ENCODE measurements at places on chromosomes 11 and 22. TPM values are rescaled to one million over a fixed set of nuclear protein-coding genes. Genes with fewer than 3 reads are reported as not detected.

GRCh38 chr11:113440816-113441215 is 34.4 kb downstream of the DRD2 start:
- no peak for DNase-seq

DNA sequence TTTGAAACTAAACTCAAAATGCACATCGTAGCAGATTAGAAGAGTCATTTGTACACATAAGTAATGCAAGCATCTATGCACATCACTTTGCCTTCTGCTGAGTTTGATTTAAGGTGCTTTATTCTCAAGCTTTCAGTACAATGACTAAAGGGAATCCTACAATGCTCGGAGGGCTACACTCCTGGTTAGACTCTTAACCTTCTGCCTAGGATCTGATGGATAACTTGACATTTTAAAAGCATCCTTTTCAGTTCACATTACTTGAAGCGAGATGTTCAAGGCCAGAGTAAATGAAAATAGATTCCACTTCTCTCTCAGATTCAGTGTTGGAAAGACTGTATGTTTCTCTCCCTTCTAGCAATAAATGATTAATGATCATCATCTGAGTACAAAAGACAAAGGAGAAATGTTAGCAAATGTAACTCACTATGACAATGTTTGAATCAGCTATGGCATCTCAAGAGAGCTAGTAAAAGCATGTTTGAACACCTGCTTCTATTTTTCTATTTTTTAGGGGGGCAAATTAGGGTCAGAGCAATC is 259.2 kb upstream of the ANO3 start:
- no peak for DNase-seq

DNA sequence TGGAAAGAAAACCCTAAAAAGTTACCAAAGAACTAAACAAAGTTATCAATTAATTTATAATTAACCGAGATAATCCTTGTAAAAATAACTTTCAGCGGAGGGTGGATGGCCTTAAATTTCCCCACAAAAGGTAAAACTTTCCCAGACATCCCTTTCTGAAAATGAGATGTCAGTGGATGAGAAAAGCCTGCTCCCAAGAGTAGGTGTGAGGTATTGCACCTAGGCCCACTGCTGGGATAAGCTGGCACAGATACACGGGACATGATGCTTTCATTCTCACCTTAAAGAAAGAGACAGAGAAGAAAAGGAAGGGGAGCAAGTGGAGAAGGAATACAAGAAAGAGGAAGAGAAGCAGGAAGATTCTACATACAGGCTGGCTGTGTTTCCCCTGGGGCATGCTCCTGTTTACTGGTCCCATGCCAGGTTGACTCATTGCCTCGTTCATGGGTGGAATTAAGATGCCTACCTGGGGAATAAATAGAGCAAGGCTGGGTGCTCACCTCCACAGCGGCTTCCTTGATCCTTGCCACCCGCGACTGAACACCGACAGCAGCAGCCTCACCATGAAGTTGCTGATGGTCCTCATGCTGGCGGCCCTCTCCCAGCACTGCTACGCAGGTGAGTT is at the start of gene SCGB2A2:
Gene SCGB2A2 (plus strand): TSS at position 505 of the 625 bp plus-strand sequence. CDS start 59 bp downstream, at position 564.
- DNase-seq, result no peak

GRCh38 chr11:6703247-6704063 is 20.3 kb upstream of the MRPL17 start:
- peak; percentile 61 for DNase-seq

DNA sequence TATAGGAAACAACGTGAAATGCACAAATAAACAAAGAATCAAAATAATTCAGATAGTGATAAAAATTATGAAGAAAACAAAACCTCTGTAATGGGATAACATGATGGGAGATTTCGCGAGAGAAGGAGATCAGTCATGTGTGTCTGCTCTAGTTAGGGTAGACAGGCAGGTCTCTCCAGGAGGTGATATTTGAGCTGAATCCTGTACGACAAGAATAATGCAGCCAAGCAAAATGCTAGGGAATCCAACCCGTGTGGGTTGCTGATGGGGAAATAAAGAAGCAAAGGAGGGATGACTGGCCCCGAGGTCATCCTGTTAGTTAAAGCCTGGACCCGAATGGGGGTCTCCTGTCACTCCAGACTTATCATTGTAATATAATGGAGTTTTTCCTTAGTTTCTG is 16.0 kb downstream of the MAML2 start:
- no peak for DNase-seq

DNA sequence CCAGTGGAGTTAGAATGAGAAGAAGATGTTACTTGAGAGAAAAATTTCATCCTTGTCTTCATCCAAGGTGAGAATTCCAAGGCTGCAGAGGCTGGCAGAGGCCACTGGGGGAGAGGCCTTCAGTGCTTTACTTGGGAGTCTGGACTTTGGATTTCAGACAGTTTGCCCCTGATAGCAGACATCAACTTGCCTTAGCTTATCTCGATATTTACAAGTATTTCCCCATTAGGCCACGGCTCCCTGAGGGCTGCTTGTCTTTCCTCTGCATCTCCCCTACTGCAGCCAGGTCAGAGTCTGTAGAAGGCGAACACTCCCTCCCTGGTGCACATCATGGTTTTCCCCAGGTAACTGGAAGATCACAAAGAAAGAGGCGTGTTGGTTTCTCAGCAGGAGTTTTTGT is 29.9 kb upstream of the BSX start:
- no peak for DNase-seq

GRCh38 chr11:94243571-94244515 is 60.5 kb upstream of the IZUMO1R start:
- no peak for DNase-seq

DNA sequence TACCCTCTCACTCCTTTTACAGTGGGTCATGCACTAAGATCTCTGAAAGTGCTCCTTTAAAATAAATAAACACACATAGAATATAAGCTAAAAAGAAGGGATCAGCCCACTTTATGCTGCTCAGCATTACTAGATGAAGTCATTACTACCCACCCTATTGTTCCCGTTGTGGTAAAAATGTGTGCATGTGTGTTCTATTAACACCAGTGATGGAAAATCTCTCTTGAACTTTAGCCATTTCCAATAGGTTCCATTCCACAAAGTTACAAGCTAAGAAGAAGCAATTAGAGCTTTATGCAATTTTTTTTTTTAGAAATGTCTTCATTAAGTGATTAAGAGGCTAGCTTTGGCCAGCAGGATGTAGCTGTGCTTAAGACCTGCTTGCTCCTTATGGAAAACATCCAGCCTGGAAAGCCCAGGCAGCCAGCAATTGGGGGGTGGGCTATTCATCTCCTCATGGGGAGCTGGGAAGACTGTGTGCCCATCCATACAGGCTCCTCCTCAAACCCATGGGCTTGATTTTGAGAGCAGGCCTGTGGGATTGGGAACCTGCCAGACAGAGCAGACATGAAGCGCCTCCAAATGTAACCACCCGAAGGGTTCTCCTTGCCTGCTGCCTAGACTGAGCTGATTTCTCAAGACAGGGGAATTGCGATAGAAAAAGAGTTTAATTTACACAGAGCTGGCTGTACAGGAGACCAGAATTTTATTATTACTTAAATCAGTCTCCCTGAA is 92.9 kb upstream of the PARVA start:
- no peak for DNase-seq

DNA sequence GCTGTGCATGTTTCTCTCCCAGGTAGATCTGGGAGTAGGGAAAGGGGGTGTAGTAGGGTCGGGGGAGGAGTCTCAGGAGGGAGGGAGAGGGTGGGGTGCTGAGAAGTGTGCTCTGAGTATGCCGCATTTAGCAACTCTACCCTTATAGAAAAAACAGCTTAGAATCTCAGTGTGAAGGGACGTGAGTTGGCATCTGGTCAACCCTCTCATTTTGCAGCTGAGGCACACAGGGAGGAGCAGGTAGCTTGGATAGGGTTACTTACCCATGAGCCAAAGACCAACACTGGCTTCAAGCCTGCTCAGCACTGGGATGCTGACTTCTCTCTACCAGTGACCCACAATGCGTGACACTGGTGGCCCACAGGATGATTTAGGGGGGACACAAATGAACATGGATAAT is 95.9 kb downstream of the FBXO7 start:
- no peak for DNase-seq

- peak; percentile 6 for DNase-seq
Measured at GRCh38 chr22:19693581-19693980, 20.7 kb upstream of the SEPTIN5 start.

DNA sequence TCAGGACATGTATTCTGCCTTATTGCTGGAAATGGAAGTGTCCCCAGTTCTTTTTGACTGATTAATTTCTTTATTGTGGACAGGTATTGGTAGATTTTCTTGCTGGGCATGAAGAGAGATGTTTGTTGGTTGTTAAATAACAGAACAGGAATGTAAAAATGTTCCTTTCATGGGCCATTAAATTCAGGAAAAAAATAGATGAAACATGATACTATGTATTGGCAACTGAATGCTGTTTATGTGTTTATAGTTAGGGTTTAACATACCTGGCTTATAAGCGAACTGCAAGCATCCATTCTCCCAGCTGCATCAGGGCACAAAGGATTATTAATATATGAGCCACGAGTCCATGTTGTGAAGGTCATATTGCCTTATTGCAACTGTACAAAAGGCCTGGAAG is 368.5 kb downstream of the NELL1 start:
- no peak for DNase-seq

- no peak for DNase-seq
Measured at GRCh38 chr11:45820211-45820857, 15.4 kb downstream of the SLC35C1 start.

- no peak for DNase-seq
Measured at GRCh38 chr11:110338684-110339083, 42.3 kb upstream of the RDX start.

- DNase-seq, result no peak
Measured at GRCh38 chr11:9269492-9270013, 4.4 kb upstream of the DENND5A start.

DNA sequence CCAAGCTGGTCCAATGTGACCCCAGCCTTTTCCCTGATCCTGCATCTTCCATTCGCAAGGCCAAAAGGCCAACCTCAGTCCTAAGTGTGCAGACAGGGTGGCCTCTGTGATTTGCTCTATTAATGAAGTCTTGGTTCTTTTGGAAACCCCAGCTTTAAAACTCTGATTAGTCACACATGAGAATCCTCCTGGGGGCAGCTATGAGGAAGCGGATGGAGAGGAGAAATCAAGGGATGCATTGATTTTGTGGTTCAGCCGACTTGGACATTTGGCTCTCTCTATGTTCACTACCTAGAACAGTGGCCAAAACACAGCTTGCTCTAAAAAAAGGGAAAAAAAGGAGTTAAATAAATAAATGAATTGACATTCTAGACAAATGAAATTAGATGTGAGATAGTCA is 98.6 kb upstream of the USP47 start:
- DNase-seq, result no peak

- no peak for DNase-seq
Measured at GRCh38 chr11:16805938-16806337, 67.5 kb downstream of the C11orf58 start.

GRCh38 chr11:93622043-93622442 is 39.4 kb upstream of the CEP295 start:
- no peak for DNase-seq

DNA sequence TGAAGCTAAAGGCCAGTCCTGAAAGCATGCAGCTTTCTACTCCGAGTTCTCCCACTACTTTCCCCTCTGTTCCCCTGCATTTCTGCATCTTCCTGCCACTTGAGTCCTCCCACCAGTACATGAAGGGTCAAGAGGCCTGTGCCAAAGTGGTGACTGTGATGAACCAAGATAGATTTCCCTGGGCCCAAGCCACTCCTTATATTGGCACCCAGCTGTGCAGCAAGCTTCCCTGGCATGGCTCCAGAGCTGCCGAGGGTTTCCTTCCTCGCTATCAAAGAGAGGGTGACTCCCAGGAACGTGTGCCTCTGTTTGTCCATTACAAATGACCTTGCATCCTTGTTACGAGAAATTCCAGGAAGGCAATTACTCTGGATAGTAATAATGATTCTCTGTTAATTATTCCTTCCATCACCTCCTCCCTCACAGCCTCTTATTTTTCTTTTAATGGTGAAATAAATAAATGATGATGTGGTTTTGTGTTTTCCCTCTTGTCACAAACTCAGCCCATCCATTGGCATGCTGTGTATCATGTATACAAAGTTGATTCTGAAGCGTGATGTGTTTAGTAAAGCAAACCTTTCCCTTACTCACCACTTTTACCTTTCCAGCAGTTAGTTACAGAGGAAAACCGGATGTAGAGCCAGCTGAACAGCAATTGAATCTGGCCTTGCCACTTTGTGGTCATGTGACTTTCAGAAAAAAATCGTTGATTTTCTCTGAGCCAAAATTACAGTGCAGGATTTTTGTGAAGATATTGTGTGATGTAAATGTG is 8.3 kb downstream of the SRSF8 start:
- peak; percentile 76 for DNase-seq

DNA sequence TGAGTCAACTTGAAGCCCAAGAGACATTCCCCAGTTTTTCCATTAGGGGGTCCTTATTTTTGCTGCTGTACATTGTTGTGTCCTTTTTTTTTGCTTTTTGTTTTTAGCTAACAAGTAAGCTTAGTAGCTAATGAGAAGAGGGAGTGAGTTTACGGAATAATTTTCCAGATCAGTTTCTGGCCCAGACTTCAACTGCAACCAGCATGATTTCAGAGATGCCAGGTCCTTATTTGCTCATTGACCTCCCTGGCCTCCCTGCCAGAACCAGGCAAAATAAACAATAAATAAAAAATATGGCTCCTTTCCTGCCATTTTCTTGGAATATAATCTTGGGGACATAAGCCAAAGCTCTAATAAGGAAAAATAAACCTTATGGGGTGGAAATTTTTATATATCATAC is 185.9 kb downstream of the FAT3 start:
- no peak for DNase-seq

- no peak for DNase-seq
Measured at GRCh38 chr11:81422402-81422801, 1311.3 kb downstream of the FAM181B start.

DNA sequence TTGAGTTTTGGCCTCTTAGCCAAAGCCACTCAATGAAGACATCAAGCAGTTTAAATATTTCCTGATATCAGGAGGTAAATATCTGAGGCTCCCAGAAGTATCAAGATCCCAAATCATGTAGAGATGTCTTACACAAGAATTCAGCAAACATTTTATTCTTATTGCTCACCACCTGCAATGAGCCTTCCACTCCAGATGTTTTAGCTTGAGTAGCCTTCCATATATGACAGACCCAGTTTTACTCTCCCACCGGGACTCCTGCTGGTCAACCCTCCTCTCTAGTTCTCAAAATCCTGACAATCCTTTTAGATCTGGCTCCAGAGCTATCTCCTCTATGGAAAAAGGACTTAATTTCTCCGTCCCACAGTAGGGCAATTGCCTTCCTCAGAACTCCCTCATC is 404.4 kb downstream of the KCNA4 start:
- no peak for DNase-seq

OR4A47 gene
- not detected for total RNA-seq

NDUFS3 gene
- 236 TPM for total RNA-seq

HBE1 gene
- not detected for total RNA-seq

CTSC gene
- 65.1 TPM for total RNA-seq

PTGDR2 gene
- total RNA-seq, result 1.0 TPM

MYH9 gene
- total RNA-seq, result 206 TPM

OR4C5 gene
- total RNA-seq, result not detected

CENPM gene
- total RNA-seq, result 0.48 TPM

TCN2 gene
- total RNA-seq, result 42.4 TPM

KRTAP5-7 gene
- total RNA-seq, result not detected

MYO18B gene
- 169 TPM for total RNA-seq

All from heart left ventricle (tissue), 16 donors.